Globus pallidus (tissue), 1 donor: ENCODE measurements at places on chromosomes 1 and 21.

DNA sequence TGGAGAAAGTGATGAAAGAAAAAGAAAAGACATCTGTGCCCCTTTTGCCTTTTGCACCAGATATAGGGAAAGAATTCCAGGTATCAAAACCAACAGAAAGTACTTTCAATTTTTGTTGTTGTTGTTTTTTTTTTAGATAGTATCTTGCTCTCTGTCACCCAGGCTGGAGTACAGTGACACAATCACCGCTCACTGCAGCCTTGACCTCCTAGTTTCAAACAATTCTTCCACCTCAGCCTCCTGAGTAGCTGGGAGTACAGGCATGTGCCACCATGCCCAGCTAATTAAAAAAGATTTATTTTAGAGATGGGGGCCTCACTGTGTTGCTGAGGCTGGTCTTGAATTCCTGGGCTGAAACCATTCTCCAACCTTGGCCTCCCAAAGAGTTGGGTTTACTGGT, 31.3 kb upstream of the IVNS1ABP start:
- no peak for DNase-seq

GRCh38 chr1:217076902-217077301, 353.7 kb upstream of the ESRRG start:
- no peak for DNase-seq

DNA sequence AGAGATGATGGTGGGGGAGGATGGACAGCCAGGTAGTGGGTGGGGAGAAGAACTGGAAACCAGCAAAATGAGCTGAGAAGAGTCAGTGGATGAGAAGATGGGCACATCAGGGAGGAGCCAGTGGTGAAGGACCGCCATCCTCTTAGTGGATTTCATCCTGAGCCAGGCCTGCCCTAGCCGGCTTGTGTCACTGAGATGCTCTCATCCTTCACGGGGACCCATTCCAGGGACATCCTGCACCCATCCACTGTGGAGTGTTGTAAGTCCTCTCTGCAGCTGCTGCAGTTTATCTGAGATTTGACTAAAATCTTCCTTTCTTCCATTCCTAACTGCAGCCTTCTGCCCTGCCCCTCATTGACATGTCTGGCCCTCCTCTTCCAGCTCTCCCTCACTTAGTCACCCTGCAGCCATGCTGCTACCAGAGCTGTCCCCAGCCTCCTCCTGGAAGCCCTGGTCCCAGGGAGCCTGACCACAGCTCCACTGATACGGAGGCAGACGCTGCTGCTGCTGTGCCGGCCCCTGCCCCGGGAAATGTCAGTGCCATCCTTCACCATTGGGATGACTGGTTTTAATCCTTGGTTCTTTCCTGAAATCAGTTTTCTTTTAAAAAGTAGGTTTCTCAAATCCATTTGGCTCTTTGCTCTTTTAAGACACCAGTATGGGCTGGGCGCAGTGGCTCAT, 33.2 kb downstream of the STUM start:
- no peak for DNase-seq

DNA sequence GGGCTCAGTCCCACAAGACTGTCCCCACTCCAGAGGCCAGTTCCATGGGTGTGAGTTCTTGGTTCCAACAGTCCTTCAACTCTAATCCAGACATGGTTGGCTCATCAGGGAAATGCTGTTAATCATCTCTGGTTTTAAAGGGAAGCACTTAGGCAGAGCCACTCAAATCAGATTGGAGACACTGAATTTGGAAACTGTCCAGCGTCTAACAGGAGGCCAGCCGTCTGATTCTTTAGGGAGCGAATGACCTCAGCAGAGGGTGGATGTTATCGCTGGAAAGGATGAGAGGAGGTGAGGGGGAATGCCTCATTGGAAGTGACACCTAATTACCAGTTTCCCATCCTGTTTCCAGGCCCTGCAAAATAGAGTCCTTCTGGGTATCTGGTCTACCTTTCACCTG, 22.8 kb upstream of the LRRC38 start:
- no peak for DNase-seq

GRCh38 chr1:2935751-2936390, 85.4 kb upstream of the ACTRT2 start:
- DNase-seq = no peak

DNA sequence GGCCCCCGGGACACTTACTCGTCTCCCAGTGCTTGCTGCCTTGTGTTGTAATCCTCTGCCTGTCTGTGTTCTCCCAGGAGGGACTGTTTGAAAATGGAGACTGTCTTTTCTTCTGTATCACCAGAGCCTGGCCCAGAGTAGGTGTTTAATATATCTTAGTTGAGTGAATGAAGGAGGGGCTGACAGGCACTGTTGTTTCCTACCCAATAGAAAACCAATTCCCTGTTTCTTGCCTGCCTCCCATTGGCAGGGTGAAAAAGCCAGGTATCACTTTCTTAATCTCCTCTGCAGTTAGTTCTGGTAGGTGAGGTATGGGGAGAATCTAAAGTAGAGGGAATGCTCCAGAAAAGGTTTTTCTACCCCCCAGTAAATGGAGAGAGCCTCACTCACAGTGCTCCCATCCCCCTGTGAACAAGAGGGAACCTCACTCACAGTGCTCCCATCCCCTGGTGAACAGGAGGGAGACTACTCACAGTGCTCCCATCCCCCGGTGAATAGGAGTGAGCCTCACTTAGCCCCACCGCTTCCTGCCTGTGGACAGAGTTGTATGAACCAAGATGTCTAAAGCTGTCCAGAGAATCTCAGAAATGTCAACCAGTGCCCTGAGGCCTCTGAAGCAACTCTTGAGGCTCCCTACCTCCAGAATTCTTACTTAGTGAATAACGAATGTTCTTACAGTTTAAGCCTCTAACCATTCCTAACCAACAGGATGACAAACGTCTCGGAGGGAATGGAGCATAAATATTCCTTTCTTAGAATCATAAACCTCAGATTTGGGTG, at the start of gene GJA5:
Gene GJA5 (minus strand): TSS at position 122 of the 780 bp plus-strand sequence. CDS start 1,364 bp downstream, outside the sequence.
- no peak for DNase-seq

DNA sequence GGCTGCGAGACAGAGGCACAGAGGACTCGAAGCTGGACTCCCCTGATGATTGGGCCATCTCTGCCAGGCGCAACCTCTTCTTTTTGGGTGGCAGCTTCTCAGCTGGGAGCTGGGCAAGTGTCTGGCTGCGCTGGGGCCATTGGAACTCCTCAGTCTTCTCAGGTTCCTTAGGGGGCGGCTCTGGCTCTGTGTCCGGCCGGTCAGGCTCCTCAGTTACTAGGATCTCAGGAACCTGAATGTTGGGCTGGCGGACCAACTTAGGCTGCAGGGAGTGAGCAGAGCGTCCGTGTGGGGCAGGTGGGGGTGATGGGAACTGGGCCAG, 97.5 kb upstream of the EDN2 start:
- no peak for DNase-seq

- DNase-seq = no peak
Measured at GRCh38 chr21:30072496-30072895, 94.1 kb downstream of the CLDN17 start.

- no peak for DNase-seq
Measured at GRCh38 chr21:16550917-16551741, 821.3 kb downstream of the USP25 start.

GRCh38 chr1:193589597-193590040, 403.2 kb upstream of the B3GALT2 start:
- no peak for DNase-seq
